ENCODE measurements at places on chromosomes 12 and 14. TPM values are rescaled to one million over a fixed set of nuclear protein-coding genes. Genes with fewer than 3 reads are reported as not detected.
A peak's percentile ranks its signal among the peaks of the same experiment; 100 is the strongest.

NTF3 gene
- total RNA-seq = 1.2 TPM

RNASE4 gene
- total RNA-seq = 41.0 TPM

KCNC2 gene
- total RNA-seq = not detected

CLEC4D gene
- 1.4 TPM for total RNA-seq

SLC41A2 gene
- 24.8 TPM for total RNA-seq

DNA sequence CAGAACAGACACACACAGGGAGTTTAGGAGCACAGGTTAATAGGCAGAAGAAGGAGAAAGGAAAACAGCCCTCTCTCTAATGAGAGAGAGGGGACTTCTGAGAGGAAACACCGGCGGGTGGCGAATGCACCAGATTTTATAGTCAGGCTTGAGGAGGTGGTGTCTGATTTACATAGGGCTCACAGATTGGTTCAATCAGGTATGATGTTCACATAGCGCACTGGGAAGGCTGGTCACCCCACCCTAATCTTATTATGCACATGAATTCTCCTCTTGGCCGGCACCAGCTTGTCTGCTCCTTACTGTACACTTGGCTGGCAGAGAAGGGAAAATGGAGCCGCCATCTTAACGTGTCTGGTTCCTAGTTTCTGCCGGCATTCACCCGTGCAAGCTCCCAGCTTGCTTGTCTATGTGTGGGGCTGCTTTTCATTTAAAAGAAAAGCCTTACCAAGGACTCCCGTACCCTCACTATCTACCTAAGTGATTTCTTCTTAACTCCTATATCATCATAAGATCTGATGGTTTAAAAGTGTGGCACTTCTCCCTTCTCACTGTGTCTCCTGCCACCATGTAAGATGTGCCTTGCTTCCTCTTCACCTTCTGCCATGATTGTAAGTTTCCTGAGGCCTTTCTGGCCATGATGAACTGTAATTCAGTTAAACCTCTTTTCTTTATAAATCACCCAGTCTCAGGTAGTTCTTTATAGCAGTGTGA, 15.1 kb downstream of the BCAT1 start:
- H3K4me3 ChIP-seq = no peak overlapping the region
- H3K27ac ChIP-seq = no peak overlapping the region
- no peaks in the 10 kb centered on the region for H3K4me1 ChIP-seq
- no peaks in the 10 kb centered on the region for H3K27me3 ChIP-seq
- DNase-seq = no peak
- no peaks in the 10 kb centered on the region for H3K36me3 ChIP-seq

- no peaks in the 10 kb centered on the region for H3K27me3 ChIP-seq
- no peak for DNase-seq
- no peaks in the 10 kb centered on the region for H3K36me3 ChIP-seq
- no peaks in the 10 kb centered on the region for H3K4me1 ChIP-seq
- H3K4me3 ChIP-seq = no peak overlapping the region
Observed at GRCh38 chr14:63214417-63215196, 10.4 kb downstream of the RHOJ start.

DNA sequence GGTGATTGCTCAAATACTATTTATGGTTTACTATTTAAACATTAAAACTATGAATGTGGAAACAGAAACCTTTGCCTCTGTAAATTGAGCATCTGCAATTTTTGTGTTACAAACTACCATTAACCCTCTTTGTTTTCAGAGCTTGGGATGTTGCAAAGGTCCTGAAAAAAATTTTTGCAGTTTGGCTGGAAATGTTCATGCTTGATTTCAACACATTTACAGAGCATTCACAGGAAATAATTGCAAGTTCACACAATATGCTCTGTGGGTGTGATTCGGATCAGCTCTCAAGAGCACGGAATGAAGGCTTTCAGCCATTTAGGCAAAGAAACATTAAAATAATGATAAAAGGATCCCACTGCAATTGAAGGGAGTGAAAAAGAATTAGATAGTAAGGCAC, 232.9 kb downstream of the ATP23 start:
- no peaks in the 10 kb centered on the region for H3K36me3 ChIP-seq
- H3K27me3 ChIP-seq = no peaks in the 10 kb centered on the region
- no peak overlapping the region for H3K4me3 ChIP-seq
- DNase-seq = no peak
- no peak overlapping the region for H3K27ac ChIP-seq
- H3K4me1 ChIP-seq = no peaks in the 10 kb centered on the region

- no peak overlapping the region for H3K27ac ChIP-seq
- no peak for DNase-seq
- H3K27me3 ChIP-seq = no peaks in the 10 kb centered on the region
- H3K4me1 ChIP-seq = no peaks in the 10 kb centered on the region
- no peak overlapping the region for H3K4me3 ChIP-seq
Observed at GRCh38 chr12:29552994-29553748, 55.7 kb upstream of the OVCH1 start.

DNA sequence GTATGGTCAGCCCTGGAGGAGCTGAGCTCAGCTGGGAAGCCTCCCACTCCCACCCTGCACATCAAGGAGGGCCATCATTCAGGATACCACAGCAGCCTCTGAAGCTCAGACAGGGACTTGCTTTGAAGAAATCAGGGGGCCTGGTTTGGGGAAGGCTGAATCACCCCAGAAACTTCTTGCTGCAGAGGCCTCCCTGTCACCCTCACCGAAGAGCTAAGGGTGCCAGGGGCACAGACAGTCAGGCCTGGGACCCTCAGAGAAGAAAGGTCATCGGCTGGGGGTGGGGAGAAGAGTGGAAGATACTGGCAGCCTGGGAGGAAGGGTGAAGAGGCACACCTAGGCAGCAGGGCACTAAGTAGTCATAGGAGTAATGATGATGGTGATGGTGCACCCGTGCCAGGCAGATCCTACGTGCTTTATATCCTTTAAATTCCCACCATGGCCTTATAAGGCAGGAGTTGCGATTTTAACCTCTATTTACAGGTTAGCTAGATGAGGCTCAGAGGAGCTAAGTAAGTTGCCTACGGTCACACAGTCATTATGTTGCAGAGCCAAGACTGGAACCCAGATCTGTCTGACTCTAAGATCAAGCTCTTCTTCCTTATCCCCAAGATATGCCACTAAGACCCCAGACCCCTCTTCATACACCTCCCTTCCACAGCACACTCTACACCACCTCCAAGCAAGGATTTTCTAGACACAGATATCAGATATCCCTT, 28.5 kb upstream of the PNMA1 start:
- peaks cover 92% of the 10 kb centered on the region for H3K4me1 ChIP-seq
- H3K27me3 ChIP-seq = no peaks in the 10 kb centered on the region
- H3K36me3 ChIP-seq = peaks cover 23% of the 10 kb centered on the region
- DNase-seq = no peak
- peak overlapping the region; percentile 87 for H3K27ac ChIP-seq

DNA sequence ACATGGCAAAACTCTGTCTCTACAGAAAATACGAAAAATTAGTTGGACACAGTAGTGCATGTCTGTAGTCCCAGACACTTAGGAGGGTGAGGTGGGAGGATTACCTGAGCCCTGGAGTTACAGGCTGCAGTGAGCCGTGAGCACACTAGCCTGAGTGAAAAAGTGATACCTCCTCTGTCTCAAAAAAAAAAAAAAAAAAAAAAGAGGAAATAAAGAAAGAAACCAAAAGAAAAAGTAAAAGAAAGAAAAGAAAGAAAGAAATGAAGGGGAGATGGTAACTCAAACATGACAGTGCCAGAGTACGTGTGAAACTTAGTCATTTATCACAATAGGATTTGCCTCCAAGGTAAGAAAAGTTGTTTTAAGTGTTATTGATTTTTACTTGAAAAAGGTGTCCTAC, 407.0 kb upstream of the MGAT4C start:
- no peak overlapping the region for H3K27ac ChIP-seq
- H3K27me3 ChIP-seq = no peaks in the 10 kb centered on the region
- H3K4me3 ChIP-seq = no peak overlapping the region
- H3K36me3 ChIP-seq = no peaks in the 10 kb centered on the region
- no peak for DNase-seq

DNA sequence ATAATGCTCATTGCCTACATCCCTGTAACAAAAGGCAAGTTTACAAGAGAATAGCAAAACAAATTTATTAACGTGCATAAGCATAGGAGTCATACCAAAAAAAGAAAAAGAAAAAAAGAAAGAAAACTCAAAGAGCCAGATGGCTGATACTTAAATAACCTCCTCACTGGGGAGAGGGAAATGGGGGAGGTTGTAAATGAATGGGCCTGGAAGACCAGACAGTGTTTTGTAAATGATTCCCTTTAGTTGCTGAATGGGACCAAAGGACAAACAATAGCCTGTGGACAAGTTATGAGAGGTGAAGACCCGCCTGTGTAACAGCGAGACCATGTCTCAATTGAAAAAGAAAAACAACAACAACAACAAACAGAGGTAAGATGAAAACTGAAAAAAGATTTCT, 35.3 kb downstream of the CAPS2 start:
- no peaks in the 10 kb centered on the region for H3K36me3 ChIP-seq
- H3K27me3 ChIP-seq = no peaks in the 10 kb centered on the region
- no peak overlapping the region for H3K4me3 ChIP-seq
- DNase-seq = no peak
- H3K4me1 ChIP-seq = no peaks in the 10 kb centered on the region

- no peaks in the 10 kb centered on the region for H3K27me3 ChIP-seq
- H3K4me3 ChIP-seq = no peak overlapping the region
- H3K36me3 ChIP-seq = no peaks in the 10 kb centered on the region
- no peak for DNase-seq
- no peaks in the 10 kb centered on the region for H3K4me1 ChIP-seq
Observed at GRCh38 chr12:100995201-100995600, 200.6 kb downstream of the ANO4 start.

- DNase-seq = no peak
- no peak overlapping the region for H3K27ac ChIP-seq
- H3K4me3 ChIP-seq = no peak overlapping the region
- H3K4me1 ChIP-seq = no peaks in the 10 kb centered on the region
- no peaks in the 10 kb centered on the region for H3K36me3 ChIP-seq
- H3K27me3 ChIP-seq = no peaks in the 10 kb centered on the region
Observed at GRCh38 chr12:5034603-5035002, 9.1 kb upstream of the KCNA5 start.

DNA sequence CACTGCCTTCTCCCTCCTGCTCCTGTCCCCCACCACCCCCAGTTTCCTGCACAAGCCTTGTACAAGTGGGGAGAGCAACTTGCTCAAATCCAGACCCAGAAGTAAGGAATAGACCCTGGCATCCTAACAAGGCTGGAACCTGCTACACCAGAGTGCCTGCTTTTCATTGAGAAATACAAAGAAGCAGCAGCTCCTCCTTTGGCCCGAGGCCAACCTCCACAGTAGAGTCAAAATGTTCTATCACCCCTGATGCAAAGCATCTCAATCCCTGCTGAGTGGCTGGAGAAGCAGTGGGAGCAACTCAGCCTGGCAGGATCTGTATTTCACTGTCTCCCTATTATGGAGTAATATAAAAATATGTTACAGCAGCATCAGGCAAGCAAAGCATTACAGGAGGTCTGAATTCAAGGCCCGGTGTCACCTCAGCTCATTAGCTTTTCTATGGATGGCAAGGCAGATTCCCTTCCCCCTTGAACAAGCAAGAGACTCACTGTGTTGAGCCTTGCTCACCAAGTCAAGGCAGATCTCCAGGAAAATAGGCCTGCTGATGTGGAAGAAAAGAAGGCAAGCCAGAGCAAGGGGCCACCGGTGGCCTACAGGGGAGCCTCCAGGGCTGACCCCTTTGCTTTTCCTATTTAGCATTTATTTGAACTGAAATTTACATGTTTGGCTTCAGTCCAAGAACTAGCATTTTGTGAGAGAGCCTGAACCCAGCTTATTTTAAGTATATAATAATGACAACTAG, 186.3 kb upstream of the EGLN3 start:
- peaks cover 19% of the 10 kb centered on the region for H3K27me3 ChIP-seq
- no peak overlapping the region for H3K27ac ChIP-seq
- no peak overlapping the region for H3K4me3 ChIP-seq
- DNase-seq = no peak
- no peaks in the 10 kb centered on the region for H3K36me3 ChIP-seq
- peaks cover 24% of the 10 kb centered on the region for H3K4me1 ChIP-seq

DNA sequence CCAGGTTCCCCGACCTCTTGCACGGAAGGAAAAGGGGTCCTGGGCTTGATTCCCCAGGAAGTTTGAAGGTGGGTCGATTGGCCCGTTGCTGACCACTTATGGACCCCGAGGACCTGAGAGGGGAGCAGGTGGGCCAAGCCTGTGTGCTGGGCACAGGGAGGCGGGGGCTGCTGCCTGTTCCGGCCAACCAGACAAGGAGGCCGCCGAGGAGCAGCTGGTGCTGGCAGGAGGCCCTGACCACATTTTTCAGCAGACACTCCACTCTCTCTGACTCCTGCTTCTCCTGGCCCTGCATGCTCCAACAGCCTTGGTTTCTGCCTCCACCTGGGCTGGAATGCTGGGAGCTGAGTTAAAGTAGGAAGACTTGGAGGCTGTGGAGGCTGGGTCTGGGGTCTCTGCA, 42.8 kb downstream of the NOS1 start:
- no peak for DNase-seq
- no peak overlapping the region for H3K4me3 ChIP-seq

- H3K36me3 ChIP-seq = no peaks in the 10 kb centered on the region
- DNase-seq = no peak
- no peaks in the 10 kb centered on the region for H3K27me3 ChIP-seq
- peaks cover 43% of the 10 kb centered on the region for H3K4me1 ChIP-seq
- no peak overlapping the region for H3K4me3 ChIP-seq
Observed at GRCh38 chr12:118354903-118355302, 17.8 kb downstream of the TAOK3 start.

- no peaks in the 10 kb centered on the region for H3K27me3 ChIP-seq
- no peak overlapping the region for H3K27ac ChIP-seq
Observed at GRCh38 chr14:37988472-37988871, 219.2 kb upstream of the SSTR1 start.

DNA sequence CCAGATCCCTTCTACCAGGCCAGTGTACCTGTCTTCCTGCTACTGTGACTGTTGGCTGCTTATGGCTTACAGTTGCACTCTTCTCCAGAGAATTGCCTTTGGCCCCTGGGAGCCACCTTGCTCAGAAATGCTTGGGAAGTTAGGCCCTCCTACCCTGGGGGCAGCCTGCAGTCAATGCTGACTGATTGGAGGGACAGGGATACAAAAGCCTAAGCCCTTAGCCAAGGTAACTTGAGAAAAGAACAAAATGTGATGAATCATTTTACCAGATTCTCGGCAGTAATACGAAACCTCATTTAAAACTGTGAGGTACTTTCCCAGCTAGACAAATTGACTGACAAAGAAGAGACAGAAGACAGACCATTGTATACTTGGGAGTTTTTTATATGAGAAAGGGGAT, 47.3 kb downstream of the PTCSC3 start:
- H3K4me1 ChIP-seq = no peaks in the 10 kb centered on the region
- DNase-seq = no peak
- H3K27ac ChIP-seq = no peak overlapping the region

GRCh38 chr12:97616946-97617345, 154.3 kb downstream of the RMST start:
- no peaks in the 10 kb centered on the region for H3K4me1 ChIP-seq
- no peak overlapping the region for H3K27ac ChIP-seq
- H3K36me3 ChIP-seq = no peaks in the 10 kb centered on the region
- DNase-seq = no peak

DNA sequence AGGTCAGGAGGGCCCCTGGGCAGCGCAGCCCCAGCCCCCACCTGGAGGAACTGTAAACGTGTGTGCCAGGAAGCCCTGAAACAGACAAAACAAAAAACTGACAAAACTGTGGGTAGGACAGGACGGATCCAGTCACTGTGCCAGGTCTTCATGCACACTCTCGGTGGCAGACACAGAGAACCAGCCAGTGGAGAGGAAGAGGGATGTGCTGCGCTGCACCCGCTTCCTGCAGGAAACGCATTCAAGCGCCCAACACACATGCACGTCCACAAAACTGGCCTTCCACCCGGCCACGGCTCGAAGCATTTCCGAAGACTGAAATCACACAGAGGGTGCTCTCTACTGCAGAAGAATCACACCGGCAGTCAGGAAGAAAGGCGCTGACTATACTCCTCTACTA, 16.9 kb downstream of the BRF1 start:
- H3K36me3 ChIP-seq = peaks cover 13% of the 10 kb centered on the region
- no peak for DNase-seq
- no peaks in the 10 kb centered on the region for H3K27me3 ChIP-seq
- peak overlapping the region; percentile 36 for H3K27ac ChIP-seq

Measured in lower lobe of right lung (tissue), 2 donors.